ENCODE measurements at places on chromosomes 5 and 9.

DNA sequence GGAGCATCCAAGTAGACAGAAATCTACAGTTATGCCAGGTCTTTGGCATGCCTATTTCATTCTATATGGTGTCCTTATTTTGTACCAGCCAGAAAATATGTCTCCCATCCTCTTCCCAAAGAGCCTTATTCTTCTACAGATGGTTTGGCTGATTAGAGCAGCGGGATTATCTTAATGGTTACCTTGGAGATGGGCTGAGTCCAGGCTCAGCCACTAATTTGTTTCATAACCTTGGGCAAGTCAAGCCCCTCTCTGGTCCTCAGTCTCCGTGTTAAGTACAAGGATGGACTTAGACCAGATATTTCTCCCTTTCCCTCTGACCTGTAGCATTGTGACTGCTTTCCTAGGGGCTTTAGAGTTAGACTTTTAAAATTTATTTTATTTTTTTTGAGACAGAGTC is 11.1 kb upstream of the GLE1 start:
- DNase-seq, result no peak

DNA sequence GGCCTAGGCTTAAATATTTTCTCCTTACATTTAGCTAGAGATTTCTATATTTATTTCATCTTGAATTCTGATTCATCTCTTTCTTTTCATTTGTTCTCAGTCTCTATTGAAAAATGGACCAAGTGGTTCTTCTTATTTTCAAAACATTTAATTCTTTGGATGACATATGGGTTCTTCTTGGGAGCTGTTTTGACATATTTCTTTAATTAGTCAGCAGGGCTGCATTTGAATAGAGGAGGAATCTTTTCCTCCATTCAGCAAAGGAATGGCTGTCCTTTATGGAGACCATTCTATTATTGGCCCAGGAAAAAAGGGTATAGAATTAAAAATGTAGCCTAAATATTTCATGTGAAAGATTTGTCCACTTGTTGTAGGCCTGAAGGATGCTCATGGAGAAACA is 109.9 kb downstream of the RPS23 start:
- DNase-seq, result no peak

DNA sequence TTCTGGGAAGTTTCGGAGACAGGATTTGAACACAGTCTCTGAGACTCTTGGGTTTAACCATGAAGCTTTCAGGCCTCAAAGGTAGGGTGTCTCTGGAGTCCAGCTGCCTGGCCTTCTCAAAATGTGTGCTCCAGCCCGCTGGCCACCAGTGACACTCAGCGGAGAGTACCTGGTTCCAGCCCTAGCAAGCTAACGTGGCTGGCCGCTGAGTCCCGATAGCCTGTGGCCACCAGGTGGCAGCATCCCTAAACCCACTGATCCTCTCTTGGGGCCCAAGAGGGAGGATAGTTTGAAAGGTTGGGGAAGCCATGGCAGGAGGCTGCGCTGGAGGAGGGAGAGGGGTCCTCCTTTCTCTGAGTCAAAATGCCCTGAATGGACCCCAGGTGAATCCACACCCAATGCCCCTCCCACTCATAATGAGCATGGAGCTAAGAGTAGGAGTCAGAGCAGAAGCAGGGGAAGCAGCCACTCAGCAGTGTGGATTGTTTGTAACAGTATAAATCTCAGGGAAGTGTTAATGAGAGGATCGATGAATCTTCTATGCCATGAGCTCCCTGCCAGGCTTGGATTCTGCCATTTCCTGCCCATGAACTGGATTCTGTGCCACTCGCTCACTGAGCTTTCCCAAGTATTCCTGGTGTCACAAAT is 5.4 kb upstream of the TIFAB start:
- peak; percentile 50 for DNase-seq

DNA sequence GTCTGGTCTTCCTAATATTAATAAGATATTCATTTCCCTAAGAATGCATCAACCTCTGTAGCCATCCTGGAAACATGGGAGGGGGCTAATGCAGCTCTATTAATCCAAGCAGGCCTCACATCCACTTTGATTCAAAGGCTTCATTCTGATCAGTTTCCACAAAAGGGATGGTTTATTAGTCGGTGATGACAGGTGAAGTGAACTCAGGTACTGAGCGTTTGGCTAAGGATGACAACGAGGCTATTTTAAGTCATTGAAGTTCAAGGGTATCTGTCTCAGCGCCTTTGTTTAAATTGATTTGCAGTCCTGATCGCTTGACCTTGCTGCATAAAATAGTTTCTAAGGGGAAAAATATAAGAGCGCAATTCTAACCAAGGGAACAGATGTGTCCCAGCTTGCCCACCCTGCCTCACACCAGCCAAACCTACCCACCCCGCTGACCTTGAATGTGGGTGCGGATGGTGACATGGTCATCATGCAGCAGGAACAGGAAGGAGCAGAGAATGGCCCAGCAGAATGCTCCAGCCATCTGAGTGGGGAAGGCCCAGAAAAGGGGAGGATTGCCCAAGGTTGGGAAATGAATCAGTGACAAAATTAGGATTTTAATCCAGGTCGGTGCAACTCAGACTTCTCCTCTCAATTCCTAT is 70.5 kb upstream of the ZNF618 start:
- DNase-seq, result no peak

DNA sequence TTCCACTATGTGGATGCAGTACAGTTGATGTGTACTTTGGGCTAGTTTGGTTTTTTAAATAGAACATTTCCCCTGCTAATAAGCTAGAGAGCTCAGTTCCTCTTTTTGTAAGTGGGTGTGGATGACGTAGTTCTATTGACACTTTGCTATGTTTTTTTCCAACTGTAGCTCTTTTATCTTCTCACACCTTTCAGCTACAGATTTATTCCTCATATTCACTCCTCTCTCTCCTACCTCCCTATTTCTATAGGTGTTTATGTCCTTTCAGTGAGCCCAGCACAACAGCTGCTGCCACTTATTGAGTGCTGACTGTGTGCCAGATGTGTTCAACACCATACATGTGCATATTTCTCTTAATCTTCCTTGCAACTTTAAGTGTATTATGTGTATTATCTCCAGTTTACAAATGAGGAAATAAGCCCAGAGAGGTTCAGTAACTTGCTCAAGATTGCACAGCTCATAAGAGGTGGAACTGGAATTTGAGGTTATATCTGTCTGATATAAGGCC is 215.7 kb downstream of the SEMA6A start:
- DNase-seq, result no peak

DNA sequence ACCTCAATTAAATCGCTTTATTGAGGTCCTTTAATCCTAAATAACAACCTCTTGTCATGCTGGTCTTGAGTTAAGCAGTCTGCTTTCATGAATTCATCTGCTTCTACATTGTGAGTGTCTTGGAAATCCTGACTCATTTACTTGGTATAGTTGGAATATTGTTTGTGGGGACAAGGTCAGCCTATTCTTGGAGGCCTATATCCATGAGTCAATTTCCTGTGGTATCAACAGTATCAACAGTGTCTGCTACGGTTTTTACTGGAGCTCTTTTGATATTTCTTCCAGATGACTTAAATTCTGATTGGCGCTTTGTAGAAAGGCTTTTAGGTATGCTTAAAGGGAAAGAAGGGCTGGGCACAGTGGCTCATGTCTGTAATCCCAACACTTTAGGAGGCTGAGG is 71.2 kb upstream of the PARP8 start:
- DNase-seq, result no peak

DNA sequence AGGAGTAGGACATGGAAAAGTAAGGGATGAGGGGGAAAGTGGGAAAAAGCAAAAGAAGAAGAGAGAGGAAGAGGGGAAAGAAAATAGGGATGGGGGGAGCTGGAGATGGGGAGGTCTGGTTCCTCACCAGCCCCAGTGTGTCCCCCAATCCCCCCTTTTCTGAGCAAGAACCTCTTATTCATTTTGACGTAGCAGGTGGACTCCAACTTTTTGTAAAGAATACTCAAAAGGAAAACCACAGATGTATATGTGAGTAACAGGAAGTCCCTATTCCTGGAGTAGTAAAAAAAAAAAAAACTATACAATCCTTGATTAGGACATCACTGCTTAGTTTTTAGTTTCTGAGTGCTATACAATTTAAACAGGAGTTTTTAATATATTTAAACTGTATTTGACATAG is 3.9 kb upstream of the CFAP95 start:
- DNase-seq, result no peak

DNA sequence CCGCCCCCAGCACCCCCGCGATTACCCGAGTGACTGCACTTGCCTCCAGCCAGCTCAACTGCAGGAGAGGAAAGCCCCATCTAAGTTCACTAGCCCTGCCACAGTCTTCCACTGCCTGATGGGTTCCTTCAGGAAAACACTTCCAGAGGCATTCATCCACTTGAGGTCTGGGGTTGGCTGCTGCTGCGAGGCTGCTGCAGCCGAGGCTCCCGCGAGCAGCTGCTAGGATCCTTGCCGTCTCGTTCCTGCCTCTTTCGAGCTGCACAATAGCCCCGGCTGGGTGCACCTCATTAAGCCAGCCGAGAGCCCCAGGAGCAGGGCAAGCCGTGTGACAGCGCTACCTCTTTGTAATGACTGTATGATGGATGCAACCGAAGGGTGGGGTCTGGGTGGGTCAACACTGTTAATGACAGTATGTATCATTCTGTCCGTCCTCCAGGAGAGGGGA is 24.2 kb upstream of the ELAVL2 start:
- DNase-seq, result no peak

GRCh38 chr9:12934545-12935272 is 159.9 kb downstream of the LURAP1L start:
- no peak for DNase-seq

GRCh38 chr5:57191986-57192385 is 18.1 kb downstream of the GPBP1 start:
- DNase-seq, result no peak

DNA sequence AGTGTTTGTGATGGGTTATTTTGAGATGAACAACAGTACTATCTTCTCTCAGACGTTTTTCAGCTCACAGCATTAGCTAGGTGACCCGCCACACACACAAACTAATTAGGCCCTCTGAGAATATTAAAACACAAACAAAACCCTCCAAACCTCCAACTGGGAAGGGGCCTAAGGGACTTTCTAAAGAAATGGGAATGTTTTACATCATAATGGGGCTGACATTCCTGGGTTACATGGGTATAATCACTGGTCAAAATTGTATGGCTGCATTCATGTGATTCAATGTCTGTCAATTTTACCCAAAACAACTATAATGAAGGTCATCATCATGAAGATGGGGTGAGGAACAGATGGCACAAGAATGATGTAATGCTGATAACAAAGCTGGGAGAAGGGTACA is 59.6 kb downstream of the SPTLC1 start:
- DNase-seq, result no peak

- DNase-seq, result no peak
Measured at GRCh38 chr9:116704470-116704869, 17.4 kb downstream of the TRIM32 start.

DNA sequence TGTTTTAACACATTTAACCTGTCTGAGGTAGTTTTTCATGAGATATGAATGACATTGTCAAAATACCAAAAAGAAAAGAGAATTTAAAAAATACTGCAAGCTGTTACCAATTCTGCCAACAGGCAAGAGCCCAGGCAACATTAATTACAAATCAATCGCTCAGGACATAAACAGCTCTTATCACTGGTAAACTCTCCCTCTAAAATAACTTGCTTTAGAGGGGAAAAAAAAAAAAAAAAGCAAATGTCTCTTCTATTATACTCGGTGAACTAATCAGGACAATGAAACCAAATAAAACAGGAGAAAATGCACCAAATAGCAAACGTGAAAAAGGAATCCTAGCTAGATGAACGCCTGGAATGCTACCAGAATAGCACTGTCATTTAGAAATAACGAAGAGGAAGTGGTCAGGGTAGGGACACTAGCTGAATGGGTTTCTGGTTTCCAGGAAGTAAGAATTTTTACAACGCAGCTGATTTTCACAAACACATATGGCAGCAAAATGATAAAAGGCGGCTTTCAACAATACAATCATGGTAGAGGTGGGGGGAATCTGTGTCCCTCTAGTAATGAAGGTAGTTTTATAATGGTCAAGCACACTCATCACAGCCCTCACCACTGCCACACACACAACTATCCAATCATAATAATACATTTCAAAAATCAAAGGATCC is 94.9 kb downstream of the DENND1A start:
- no peak for DNase-seq

- no peak for DNase-seq
Measured at GRCh38 chr5:107652839-107653607, 17.7 kb downstream of the EFNA5 start.

- DNase-seq, result no peak
Measured at GRCh38 chr5:134554319-134555222, 29.1 kb downstream of the JADE2 start.

- no peak for DNase-seq
Measured at GRCh38 chr9:94649100-94649819, 9.9 kb upstream of the FBP1 start.

- no peak for DNase-seq
Measured at GRCh38 chr5:71681296-71681695, 37.8 kb upstream of the CARTPT start.

- DNase-seq, result no peak
Measured at GRCh38 chr5:132800545-132800944, 12.6 kb upstream of the SOWAHA start.

DNA sequence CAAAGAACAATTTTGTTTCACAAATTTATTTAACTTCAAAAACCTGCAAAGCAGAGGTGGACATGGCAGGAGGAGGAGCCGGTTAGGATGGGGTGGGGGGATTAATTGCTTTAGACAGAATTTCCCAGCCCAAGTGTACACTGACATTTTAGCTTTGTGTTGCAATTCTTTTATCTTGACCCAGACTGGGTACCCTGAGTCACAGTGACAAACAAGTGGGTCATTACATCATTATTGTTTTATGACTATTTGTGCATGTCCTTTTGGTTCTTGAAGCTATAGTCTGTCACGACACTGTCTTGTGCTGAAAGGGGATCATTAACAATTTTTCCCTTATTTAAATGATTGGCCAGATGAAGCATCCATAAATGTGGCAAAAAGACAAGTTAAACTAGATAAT is 84.5 kb upstream of the VCAN start:
- DNase-seq, result no peak

DNA sequence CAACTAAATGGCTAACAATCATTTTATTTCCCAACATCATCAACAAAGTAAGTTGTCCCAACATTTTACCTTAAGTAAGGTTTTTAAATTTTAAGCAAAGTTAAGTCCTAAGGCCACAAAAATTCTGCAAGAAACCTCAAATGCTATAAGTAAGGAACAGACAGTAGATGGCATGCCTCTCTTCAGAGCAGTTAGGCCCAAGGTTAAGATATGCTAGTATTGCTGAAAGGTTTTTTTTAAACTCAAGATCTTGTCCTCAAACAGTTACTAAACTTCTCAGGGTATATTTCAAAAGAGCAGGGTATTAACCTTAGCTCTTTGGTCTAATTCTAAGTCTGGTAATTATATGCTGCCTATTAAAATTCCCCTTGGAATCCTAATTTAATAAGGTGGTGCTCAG is 35.1 kb downstream of the PJA2 start:
- no peak for DNase-seq

DNA sequence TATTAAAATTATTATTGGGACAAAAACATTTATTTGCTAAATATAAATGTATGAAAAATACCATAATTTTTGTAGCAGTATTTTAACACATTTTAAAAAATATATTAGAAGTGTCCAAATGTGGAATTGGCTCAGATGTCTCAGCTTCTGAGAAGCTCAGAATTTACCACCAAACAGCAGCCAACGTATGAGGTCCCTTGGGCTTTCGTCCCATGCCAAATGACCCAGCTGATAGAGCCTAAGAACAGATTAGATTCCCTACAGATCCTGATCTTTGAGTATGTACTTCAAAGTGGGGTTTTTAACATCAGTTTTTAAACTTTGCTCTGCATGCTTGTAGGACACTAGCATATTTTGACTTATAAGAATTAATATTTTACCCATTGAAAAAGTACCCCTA is 77.3 kb upstream of the RPS23 start:
- DNase-seq, result no peak

All from progenitor cell of endocrine pancreas (in vitro differentiated cells).